ENCODE measurements at places on chromosomes 4 and X.

DNA sequence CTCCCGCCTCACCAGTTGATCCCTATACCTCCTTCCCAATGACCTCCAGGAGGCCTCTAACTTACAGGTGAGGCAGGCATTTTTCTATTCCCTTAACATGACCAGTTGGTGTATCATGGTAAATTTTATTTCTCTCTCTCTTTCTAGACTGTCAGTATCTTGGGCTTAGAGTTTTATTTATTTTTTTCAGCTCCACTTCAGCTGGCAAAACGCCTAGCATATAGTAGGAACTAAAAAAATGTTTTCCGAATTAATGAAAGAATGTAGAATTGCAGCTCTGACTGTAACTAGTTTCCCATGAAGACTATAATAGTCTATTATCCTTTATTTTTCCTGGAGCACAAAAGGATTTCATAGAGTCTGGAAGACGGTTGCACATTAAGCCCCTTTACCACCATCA lies 84.8 kb downstream of the PDE5A start:
- DNase-seq = no peak

DNA sequence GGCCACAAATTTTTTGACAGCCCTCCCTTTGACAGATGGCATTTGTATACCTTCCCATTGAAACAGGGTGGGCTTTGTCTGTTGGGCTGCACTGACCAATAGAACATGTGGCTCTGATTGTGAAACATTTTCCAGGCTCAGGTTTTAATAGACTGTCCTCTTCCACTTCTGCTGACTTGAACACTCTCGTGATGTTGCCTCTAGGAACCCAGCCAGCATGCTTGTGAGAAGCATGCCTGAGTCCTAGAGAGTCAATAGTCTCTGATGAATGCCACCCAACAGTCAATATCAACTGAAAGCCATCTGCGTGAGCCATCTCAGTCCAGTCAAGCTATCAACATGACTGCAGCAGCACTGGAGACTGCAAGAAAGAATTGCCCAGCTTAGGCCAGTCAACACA lies 290.0 kb downstream of the SLC7A11 start:
- DNase-seq = no peak

DNA sequence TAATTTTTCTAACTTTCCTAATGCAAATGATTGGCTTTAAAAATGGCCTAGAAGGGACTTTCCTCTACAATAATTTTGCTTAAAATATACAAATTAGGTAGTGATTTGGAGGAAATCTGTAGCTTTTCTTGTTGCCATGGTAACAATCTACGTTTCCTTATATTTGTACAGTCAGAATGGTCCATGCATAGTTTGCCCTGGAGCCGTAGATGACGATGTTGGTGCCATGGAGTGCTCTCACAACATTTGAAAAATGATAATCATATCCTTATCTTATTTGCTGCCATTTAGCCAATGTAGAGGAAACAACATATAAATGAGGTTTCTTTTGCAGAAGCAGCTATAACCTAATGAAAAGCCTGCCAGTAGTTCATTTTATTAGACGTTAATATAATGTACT lies 89.0 kb upstream of the NMU start:
- no peak for DNase-seq

GRCh38 chr4:8295471-8295870 lies 25.9 kb downstream of the HTRA3 start:
- no peak for DNase-seq

DNA sequence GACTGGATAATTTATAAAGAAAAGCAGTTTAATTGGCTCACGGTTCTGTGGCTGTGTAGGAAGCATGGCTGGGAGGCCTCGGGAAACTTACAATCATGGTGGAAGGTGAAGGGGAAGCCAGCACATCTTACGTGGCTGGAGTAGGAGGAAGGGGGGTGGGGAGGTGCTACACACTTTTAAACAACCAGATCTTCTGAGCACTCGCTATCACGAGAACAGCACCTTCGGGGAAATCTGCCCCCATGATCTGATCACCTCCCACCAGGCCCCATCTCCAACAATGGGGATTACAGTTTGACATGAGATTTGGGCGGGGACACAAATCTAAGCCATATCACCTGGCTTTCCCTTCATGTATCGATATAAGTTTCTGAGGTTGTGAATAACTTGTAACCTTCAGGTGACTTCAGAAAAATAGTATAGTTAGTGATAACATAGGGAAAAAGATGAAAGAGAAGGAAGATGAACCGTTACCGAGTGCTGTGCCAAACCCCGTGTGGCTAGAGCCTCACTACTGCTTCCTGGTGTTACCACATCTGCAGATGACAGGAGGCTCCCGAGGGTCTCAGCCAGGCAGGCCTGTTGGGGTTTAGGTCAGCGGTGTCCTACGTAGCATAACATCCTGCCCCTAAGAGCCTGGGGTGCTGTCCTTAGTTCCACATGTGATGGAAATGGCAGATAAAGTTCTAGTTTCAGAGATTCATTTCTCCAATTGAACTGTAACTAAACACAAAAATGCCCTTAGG lies 103.5 kb downstream of the TNIP2 start:
- no peak for DNase-seq

All from stimulated activated CD4-positive, alpha-beta T cell treated with anti-CD3 and anti-CD28 coated beads, Interleukin-12 subunit alpha, Interleukin-12 subunit beta, amount 100 ng/mL, for 4 hours (primary cell).